ENCODE measurements at places on chromosomes 7 and 10.

GRCh38 chr7:86991771-86992191 is 67.7 kb downstream of the ELAPOR2 start:
- H3K27ac ChIP-seq, result no peak overlapping the region
- H3K27me3 ChIP-seq, result no peaks in the 10 kb centered on the region

GRCh38 chr10:21020545-21020944 is 123.4 kb upstream of the NEBL start:
- H3K27me3 ChIP-seq, result no peaks in the 10 kb centered on the region
- H3K27ac ChIP-seq, result no peak overlapping the region
- peaks cover 11% of the 10 kb centered on the region for H3K36me3 ChIP-seq
- peak; percentile 86 for DNase-seq
- H3K4me3 ChIP-seq, result no peak overlapping the region

DNA sequence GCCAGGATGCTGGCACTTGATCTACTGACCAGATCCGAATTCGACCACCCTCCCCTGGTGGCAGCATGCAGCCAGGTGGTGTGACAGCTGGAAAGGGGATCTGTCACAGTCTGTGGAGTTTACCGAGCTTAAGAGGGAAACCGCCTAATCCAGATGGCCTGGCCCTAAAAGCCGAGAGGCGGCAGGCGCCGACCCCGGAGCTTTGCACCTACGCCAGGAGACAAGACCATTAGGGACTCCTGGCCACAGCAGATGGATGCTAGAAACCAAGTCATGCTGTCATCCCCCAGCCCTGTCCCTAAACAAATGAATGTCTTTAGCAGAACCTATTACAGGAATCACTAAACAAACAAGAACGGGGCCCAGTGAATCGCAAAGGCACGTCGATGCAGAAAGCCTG is 27.7 kb downstream of the RCC1L start:
- H3K4me3 ChIP-seq, result no peak overlapping the region
- no peak for DNase-seq
- H3K27me3 ChIP-seq, result no peaks in the 10 kb centered on the region
- no peak overlapping the region for H3K27ac ChIP-seq

GRCh38 chr10:26173837-26174236 is 42.7 kb upstream of the GAD2 start:
- no peak for DNase-seq
- H3K4me3 ChIP-seq, result no peak overlapping the region
- H3K36me3 ChIP-seq, result peaks cover 47% of the 10 kb centered on the region
- H3K27me3 ChIP-seq, result no peaks in the 10 kb centered on the region
- H3K4me1 ChIP-seq, result no peaks in the 10 kb centered on the region

DNA sequence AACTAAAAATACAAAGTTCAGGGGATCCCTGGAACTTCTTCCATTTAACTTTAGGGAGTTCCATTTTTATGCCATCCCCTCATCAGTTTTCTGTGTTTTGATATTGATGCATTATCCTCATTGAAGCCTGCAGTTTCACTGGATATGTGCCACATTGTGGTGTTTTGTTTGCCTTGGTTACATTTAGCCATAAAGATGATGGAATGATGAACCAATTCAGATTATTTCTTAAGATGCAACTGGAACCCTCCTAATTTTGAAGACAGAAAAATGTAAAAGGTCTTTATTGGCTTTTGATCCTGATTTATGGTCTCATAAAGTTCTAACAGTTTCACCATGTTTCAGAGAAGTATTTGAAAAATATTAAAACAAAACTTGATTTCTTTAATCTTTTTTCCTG is 314.2 kb upstream of the KLF6 start:
- no peaks in the 10 kb centered on the region for H3K36me3 ChIP-seq
- no peaks in the 10 kb centered on the region for H3K27me3 ChIP-seq
- H3K27ac ChIP-seq, result no peak overlapping the region
- no peak for DNase-seq

GRCh38 chr7:104772405-104773345 is 241.3 kb upstream of the KMT2E start:
- H3K4me3 ChIP-seq, result no peak overlapping the region
- H3K27me3 ChIP-seq, result no peaks in the 10 kb centered on the region
- H3K27ac ChIP-seq, result peak overlapping the region; percentile 50
- H3K36me3 ChIP-seq, result no peaks in the 10 kb centered on the region
- peak; percentile 88 for DNase-seq
- H3K4me1 ChIP-seq, result peaks cover 3% of the 10 kb centered on the region
